ENCODE measurements at places on chromosomes 2 and 18.

DNA sequence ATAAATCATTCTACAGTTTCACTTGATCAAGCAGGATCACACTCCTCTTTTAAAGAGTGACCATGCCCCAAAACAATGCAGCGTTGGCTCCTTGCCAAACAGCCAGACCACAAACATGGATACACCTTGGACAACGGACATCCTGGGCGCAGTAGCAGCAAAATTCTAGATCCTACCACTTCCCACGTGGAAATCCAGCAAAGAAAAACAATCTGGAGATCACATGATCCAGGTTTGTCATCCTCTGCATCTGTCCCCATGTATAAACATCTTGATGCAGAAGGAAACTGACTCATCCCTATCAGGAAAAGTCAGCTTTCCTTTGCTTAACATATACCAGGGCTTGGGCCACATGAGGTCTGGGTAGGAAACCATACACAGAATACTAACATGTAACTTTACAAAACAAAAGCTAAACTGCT is 53.1 kb downstream of the ZNF521 start:
- no peak for DNase-seq

DNA sequence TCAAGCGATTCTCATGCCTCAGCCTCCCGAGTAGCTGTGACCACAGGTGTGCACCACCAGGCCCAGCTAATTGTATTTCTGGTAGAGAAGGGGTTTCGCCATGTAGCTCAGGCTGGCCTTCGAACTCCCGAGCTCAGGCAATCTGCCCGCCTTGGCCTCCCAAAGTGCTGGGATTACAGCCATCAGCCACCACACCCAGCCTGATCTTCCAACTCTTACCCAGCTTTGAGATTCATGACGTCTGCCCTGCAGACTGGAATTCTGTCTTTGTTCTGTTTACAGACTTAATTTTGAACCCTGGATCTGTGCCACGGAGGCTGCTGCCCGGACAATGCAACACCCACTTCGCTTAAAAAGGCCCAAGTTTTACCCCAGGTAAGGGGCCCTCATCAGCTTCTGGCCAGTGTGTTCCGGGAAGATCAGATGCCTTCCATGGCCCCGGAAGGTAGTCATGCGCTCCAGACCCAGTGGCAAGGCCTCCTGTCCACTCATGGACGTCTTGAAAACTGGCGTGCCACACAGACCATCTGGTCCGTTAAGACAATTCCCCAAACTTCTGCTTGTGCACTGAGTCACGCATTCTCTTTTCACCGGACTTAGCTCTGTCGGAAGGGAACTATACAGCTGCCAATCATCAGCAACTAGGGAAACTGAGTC is 5.5 kb downstream of the PXDN start:
- DNase-seq: no peak

DNA sequence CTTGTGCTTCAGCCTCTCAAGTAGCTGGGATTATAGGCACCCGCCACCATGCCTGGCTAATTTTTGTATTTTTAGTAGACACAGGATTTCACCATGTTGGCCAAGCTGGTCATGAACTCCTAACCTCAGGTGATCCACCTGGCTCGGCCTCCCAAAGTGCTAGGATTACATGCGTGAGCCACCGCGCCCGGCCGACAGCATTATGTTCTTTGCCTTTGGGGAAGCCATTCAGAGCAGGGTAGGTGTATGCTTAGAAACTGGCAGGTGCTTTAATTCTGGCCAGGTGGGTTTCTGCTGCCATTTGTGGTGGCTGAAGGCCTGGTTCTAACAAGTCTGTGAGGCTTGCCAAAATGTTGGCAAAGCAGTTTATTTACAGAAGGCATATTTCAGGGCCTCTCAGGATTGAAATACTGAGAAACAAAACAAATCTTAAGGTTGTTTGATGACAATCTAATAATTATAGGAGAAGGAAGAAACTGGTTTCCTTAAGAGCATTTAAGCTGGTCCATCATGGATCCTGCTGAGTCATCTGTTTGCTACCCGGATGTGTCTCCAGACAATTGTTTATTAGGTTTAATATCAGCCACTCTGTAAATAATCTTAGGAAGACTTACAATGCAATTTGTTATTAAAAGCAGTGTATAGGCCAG is 16.0 kb downstream of the SLC20A1 start:
- DNase-seq: no peak

DNA sequence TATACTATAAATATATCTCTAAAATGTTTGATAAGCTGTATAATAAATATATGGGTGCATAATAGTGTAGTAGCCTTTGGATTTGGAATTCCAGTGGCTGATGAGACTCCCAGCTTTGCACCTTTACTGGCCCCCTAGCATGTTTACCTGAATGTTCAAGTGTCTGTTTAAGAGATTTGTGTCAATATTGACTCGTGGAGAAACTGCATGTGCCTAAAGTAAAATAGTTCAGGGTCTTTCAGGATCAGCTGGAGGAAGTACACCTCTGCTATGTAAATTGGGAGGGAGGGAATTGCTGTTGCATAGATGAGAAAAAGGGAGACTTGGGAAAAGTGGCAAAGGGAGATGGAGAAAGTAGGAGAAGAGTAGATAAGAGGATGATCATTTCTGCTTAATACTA is 23.9 kb downstream of the ME2 start:
- no peak for DNase-seq

GRCh38 chr2:16650287-16651249 is 15.1 kb downstream of the CYRIA start:
- DNase-seq: no peak

- no peak for DNase-seq
Observed at GRCh38 chr18:63083555-63083954, 236.0 kb downstream of the BCL2 start.

GRCh38 chr2:9286554-9287399 is 80.2 kb downstream of the ASAP2 start:
- DNase-seq: no peak

GRCh38 chr2:151302879-151303278 is 13.4 kb upstream of the NMI start:
- DNase-seq: no peak

DNA sequence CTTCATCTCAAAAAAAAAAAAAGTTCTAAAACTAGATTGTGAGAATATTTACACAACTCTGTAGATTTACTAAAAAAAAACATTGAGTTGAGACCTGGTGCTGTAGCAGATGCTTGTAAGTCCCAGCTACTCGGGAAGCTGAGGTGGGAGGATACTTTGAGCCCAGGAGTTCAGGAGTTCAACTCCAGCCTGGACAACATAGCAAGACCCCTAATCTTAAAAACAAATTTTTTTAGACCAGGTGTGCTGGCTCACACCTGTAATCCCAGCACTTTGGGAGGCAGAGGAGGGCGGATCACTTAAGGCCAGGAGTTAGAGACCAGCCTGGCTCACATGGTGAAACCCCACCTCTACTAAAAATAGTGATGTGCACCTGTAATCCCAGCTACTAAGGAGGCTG is 108.9 kb downstream of the MEMO1 start:
- no peak for DNase-seq

GRCh38 chr2:42047488-42048298 is at the start of gene PKDCC:
Gene PKDCC (plus strand): TSS chr2:42048021. CDS start chr2:42048200, 179 bp downstream.
- peak; percentile 31 for DNase-seq

DNA sequence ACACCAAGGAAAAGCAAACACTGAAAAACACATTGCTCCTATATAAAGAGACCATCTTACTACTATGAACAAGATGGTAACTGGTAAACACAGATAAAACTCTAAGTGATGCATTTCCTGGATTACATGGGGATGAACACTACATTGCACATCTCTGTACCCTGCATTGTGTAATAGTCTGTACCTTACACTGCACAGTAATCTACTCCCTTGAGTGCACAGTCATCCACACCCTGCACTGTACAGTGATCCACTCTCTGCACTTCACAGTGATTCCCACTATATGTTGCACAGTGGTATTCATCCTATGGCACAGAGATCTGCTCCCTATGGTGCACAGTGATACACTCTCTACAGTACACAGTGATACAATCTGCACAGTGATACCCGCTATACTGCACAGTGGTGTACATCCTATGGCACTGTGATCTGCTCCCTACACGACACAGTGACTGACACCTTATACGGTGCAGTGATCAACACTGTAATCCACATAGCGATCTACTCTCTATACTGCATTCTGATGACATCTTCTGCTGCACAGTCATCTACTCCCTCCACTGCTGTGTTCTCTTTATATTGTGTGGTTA is 462.2 kb upstream of the RGPD4 start:
- DNase-seq: no peak

DNA sequence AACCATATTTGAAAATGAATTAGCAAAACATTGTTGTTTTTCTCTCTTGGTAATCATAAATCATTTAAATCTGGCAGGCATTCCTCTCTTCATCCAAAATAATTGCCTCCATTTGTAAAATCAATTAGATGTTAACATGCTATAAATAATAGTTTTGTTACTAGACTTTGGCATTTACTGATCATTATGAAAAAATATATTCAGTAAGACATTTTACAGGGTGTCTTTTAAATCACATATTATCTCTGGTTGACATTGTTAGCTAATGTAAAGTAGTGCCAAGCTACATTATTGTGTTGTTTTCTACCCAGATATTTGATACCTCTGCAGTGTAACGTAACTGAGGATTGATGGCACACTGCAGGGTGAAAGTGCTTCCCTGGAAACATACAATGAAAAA is 31.8 kb upstream of the DLX1 start:
- DNase-seq: no peak

DNA sequence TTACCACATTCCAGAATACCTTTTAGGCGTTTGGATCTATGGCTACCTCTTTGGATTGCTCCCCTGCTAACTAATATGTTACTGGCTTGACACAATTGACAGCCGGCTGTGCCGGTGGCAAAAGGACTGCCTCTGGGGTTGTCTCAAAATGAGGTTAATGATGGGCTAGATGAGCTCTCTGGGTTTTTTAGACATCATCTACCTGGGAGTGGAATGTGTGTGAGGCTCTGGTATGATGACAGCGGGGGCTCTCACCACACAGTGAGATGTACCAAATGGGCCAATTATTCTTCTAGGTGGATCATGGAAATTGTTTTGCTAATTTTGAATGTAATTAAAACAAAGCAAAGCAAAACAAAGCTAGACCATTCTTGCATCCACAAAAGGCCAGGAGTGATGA is 391.1 kb upstream of the SPRED2 start:
- DNase-seq: no peak

GRCh38 chr2:2400286-2401038 is 69.4 kb upstream of the MYT1L start:
- DNase-seq: no peak

DNA sequence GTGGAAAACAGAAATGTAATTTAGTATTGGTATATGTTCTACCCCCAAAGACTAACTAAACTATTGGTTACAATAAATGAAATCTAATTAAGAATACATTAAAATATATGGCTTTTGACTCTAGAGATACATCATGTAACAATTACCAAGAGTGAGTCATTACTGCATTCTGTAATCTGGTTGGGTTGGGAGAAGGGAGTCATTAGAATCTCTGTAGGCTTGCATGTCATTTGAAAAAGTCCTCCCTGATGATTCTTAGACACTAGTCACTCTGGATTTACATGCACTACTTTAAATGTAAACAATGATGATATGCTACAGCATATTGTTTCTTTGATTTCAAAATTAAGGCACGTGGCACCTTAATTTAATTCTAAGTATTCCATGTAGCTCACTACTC is 293.4 kb upstream of the CHST9 start:
- DNase-seq: no peak

GRCh38 chr18:72672364-72673184 is 128.4 kb upstream of the CBLN2 start:
- no peak for DNase-seq

DNA sequence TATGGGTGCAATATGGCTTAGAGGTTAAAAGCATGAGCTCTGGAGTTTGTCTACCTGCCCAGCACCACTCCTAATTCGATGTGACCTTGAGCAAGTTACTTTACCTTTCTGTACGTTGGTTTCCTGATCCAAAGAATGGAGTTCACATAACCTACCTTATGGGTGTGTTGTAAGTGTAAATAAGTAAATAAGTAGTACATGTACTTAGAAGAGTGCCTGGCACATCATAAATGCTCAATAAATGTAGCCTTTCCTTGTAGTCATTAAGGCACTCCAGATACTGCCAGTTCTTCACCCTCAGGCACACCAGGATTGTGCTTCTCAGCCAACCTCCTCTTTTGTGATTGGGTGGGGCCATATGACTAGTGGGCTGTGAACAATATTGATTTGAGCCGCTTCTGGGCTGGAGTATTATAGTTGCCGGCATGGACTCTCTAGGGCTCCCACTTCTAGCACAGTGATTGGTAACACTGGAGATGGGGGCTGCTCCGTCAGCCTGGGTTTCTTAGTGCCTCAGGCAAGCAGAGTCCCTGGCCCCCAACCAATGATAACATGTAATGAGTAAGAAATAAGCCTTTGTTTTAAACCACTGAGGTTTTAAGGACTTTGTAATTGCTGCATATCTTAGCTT is 101.7 kb upstream of the NOSTRIN start:
- DNase-seq: no peak

DNA sequence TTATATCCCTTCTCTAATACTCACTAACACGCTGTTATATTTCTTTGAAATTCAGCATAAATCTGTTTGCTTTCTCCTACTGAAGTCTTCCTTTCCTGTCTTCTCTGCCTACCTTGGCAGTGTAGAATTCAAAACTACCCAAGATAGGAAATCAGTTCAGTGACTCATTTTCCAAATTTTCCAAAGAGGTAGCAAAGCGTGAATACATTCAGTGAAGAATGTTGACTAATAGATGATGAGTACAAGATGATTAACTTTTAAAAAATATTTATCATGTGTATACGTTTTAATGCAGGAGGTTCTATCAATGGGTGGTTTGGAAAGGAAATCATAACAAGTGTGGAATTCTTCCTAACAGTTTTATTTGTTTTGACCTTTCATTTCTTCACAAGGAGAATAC is 201.9 kb upstream of the SLC8A1 start:
- no peak for DNase-seq

DNA sequence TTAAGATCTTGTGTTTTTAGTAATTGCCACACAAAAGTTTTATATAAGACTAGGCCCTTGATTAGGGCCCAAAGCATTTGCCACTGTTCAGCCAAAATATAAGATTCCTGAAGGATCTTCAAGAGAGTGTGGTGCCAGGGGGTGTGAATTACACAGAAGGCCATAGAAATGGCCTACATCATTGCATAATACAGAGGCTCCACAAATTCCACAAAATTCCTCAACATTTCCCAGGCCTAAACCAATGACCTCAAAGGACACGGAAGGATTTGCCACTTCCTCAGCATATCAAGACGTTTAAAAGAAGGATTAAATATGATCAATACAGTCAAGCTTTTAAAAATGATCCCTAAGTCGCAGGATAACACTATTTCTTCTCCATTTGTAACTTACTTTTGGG is 24.1 kb downstream of the COL6A3 start:
- DNase-seq: no peak

DNA sequence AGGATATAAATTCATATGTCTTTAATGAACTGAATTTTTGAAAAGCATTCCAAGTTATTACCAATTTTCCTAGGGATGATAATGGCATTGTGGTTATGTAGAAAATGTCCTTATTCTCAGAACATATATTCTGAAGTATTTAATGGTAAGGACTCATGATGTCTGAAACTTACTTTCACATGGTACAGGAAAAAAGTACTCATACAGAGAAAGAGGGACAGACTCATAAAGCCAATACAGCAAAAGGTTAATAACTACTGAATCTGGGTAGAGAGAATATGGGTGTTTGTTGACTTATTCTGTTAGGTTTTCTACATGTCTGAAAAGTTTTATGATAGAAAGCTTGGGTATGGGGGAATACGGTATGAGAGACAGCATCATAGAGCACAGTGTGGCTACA is 84.3 kb upstream of the SERTAD2 start:
- no peak for DNase-seq
